NCI-H226 (cell line): ENCODE measurements at places on chromosomes 16 and 17.
A peak's percentile ranks its signal among the peaks of the same experiment; 100 is the strongest.

DNA sequence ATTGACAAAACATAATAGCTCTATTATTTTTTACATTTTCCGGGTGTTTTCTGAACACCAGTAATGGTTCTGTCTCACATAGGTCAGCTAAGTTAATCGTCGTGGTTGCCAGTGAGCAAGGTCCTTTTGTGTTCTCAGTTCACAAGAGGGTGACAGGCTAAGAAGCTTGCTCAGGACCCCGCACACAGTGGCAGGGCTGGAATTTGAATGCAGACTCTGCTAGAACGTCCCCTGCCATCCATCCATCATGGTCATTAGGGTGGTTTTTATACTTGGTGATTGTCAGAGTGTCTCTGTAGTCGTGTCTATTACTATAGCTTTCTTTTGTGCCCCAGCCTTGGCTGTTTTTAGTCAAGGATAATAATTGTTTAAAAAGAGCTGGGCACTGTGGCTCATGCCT is 176.2 kb downstream of the SNX29 start:
- DNase-seq = no peak

GRCh38 chr17:74597069-74597790 is 5.1 kb upstream of the CD300LD start:
- DNase-seq = no peak

GRCh38 chr17:59804901-59805465 is 87.8 kb downstream of the TUBD1 start:
- DNase-seq = no peak

GRCh38 chr16:88596483-88596882 is 26.3 kb downstream of the ZC3H18 start:
- DNase-seq = no peak

- no peak for DNase-seq
These were observed 31.2 kb downstream of the NXN start for GRCh38 chr17:948284-948852.

DNA sequence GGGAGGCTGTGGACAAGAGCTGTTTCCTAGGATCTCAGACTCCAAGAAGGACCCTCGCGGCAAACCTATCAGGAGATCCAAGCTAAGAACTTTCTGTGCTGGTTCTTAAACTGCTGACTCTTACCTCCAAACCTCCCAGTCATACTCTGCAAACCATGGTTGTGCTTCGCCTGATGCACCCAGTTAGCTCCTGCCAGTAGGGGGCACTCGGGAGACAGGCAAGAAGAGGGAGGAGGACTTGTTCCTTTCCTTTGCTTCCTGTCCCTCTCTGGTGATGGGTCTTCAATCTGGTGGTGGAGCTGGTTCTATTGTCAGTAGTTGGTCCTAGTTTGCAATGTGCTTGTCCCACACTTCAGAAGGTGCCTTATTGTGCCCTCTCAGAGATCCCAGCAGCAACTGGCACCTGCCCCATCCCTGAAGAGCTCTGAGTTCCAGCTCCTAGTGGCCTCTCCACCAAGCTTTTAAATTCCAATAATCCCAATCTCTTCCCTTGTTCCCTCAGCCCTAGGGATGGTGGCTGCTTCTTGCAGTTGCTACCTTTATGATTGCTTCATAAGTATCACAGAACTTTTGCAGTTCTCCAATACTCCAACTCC is 113.5 kb upstream of the RPL38 start:
- DNase-seq = peak; percentile 16

- DNase-seq = no peak
These were observed 5.2 kb downstream of the IL34 start for GRCh38 chr16:70651524-70651923.

- peak; percentile 58 for DNase-seq
These were observed 22.5 kb downstream of the RAB11FIP4 start for GRCh38 chr17:31413874-31414549.

GRCh38 chr17:31802502-31802901 is 56.5 kb downstream of the COPRS start:
- DNase-seq = no peak

- DNase-seq = peak; percentile 44
These were observed 82.2 kb downstream of the TNRC6C start for GRCh38 chr17:78040440-78041385.

DNA sequence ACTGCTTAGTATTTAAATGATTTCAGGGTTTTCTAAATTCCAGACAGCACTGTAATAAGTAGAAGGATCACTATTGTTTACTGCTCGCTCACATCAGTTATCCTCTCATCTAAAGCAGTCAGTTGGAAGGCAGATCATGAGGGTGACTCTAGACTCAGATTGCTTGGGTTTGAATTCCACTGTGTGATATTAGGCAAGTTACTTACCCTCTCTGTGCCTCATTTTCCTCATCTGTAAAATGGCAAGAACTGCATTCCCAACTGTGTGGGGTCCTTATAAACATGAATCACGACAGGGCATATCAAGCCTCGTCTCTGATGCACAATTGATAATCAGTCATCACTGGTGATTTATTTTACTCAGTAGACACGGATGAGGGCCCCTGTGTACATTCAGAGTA is 15.1 kb downstream of the CLUAP1 start:
- no peak for DNase-seq

GRCh38 chr17:81222620-81222905 is 202 bp downstream of the CEP131 start:
- no peak for DNase-seq

- DNase-seq = no peak
These were observed 3.0 kb downstream of the ERN1 start for GRCh38 chr17:64126918-64127317.
